ENCODE measurements at places on chromosomes 2 and 18.

GRCh38 chr2:168997794-168998193 is 33.3 kb downstream of the ABCB11 start:
- DNase-seq, result no peak

GRCh38 chr18:57705832-57706595 is 84.4 kb upstream of the NARS1 start:
- DNase-seq, result no peak

- DNase-seq, result no peak
Measured at GRCh38 chr2:240628507-240628807, 3.2 kb downstream of the GPR35 start.

DNA sequence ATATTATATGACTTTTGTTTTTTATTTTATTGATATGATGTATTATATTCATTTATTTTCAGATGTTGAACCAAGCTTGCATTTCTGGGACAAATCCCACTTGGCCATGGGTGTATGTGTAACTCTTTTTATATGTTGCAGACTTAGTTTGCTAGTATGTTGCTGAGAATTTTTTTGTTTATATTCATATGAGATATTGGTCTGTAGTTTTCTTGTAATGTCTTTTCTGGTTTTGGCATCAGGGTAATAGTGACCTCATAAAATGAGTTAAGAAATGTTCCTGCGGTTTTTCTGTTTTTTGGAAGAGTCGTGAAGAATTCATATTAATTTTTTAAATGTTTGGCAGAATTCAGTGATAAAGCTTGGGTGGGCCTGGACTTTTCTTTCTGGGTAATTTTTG is 88.7 kb downstream of the ASB1 start:
- no peak for DNase-seq

GRCh38 chr2:28643911-28644334 is 107.7 kb upstream of the PPP1CB start:
- DNase-seq, result no peak

DNA sequence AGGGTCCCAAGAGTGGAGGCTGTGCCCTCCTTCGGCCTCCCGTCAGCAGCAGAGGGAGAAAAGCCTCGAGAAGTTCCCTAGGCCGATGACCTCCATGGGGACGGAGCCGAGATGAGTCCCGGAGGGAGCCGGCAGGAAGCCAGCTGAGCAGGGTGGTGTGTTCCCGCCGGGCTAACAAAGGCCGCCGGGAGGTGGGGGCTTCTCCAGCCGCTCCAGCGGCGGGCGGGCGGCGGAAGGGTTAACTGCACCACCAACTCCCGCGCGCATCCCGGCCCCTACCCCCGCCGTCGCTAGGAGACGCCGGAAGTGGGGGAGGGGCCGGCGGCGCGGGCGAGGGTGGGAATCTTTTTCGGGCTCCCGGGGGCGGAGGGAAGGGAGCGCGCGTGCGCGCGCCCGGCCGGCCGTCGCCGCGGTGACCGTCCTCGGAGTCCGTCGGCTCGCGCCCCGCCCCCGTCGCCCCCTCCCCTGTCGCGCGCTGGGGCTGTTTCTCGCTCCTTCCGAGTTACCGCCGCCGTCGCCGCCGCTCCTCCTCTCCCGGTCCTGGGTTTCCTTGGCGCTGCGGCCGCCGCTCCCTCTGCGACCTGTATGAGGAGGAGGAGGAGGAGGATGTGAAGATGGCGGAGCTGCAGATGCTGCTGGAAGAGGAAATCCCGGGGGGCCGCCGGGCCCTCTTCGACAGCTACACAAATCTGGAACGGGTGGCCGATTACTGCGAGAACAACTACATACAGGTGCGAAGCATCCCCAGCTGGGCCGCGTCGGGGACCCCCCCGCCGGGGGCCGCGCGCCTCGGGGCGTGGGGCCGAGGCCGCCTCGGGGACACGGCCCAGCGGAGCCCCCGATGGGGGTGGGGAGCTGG is at the start of gene ABI2:
Gene ABI2 (plus strand): TSS at position 494 of the 859 bp plus-strand sequence. CDS start 121 bp downstream, at position 615.
- DNase-seq, result peak; percentile 49

DNA sequence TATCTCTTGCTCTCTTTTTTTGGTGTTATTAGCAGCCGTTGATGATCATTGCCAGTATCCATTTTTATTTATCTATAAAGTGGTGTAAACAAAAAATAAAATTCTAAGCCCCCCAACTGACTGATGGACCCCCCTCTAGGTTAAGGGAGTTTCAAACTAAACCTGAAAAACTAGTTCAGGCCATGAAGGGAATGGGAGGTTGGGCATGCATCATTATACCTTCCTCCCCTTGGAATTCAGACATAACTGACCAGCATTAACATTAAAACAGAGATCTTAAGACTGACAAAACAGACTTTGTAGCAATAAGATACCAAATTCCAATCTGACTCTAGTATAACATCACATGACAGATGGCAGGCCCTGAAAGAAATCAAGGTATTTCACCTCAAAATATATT is 20.2 kb downstream of the RALBP1 start:
- DNase-seq, result no peak

- no peak for DNase-seq
Measured at GRCh38 chr2:175439416-175439815, 257.9 kb upstream of the ATP5MC3 start.

- DNase-seq, result no peak
Measured at GRCh38 chr2:65940856-65941255, 494.1 kb upstream of the MEIS1 start.

DNA sequence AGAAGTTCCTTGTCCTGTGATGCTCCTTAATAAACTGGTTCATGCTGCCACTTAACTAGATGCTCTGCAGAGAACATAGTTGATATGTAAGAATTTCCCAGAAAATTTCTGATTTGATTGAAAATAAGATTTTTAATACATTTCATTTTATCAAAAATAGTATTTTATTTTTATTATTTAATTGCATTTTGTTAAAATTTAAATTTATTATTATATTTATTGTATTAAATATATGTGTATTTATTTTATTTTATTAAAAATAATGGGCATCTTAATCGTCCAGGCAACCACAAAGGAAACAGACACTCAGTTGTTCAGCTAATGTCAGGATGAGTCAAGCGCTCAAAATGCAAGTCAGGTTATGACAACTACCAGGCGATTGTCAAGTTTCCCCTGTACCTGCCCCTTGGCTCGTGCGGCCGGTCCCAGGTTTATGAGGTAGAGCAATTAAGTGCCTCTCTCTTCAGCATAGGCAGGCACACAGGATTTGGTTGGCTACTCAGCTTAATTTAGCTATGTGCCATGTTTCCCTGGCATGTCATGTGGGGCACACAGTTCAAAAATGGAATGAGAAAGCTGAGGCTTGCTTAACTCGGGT is 361.2 kb downstream of the RND3 start:
- DNase-seq, result no peak

- DNase-seq, result no peak
Measured at GRCh38 chr18:32048507-32049091, 30.0 kb downstream of the RNF125 start.

- no peak for DNase-seq
Measured at GRCh38 chr2:149418065-149418464, 87.7 kb downstream of the LYPD6 start.

DNA sequence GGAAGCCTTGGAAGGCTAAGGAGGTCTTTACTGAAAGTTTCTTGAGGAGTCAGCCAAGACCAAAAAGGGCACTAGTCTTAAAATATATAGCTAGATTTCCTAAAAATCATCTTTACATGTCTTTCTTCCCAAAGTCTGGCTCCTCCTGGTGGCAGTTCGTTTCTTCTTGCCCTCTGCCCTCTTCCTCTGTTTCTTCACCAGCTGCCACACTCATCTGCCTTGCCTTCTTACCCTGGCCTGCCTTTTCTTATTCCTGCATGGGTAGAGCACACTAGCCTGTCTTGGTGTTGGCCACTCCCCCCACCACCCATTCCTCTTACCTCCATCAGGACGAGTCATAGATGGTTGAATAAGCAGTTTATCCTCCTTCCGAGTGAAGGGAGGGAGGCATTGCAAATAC is 129.8 kb downstream of the RAPGEF4 start:
- no peak for DNase-seq

DNA sequence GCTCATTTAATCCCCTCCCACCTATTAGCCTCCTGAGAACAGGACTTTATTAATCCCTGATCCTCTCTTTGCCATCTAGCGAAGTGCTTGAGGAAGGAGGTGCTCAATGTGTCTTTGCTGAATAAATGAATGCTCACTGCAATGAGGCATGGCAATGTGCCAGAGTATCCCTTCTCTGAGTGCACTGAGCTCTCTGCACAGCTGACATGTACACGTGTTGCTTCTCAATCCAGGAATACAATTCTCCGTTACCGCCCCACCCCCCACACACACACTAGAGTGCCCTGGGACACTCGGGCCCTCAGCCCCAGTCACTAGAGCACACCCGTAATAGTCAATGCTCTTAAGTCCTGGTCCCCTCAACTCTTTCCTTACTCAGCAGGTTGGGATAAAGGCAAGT is 41.4 kb downstream of the FAM178B start:
- no peak for DNase-seq

DNA sequence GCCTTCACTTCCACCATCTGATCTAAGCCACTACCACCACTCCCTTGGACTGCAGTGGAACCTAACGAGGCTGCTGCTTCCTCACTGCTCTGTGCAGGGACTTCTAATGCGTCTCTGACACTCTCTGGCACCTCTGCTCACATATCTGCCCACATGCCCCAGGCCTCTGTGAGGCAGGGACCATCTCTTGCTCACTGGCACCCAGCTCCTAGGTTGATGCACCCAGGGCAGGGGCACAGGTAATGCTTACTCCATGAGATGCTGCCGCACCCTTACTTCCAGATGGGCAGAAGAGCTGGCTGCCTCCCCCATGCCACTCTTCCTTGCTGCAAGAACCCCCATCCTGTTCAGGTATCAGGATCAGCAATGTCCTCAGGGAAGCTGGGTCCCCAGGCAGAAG is 294.0 kb upstream of the HS6ST1 start:
- DNase-seq, result no peak

DNA sequence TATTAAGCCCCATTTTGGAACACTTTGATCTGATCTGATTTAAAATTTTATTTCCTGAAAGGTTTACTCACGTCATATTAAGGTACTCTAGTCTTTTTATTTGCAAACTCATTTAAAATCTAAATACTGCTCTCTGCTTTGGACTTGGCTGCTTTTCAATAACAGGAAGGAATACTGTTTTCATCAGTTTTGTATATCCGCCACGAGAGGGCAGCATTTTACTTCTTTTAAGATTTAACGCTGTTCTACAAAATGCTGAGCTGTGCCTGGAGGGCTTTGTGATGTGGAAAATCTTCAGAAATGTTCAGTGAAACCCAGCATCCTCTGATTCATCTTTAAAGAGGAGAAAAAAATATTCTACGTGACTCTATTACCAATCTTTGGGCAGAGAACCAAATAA is 37.5 kb upstream of the SLC38A11 start:
- no peak for DNase-seq

GRCh38 chr2:233352141-233352842 is 2.0 kb upstream of the DGKD start:
- DNase-seq, result no peak

- DNase-seq, result no peak
Measured at GRCh38 chr2:36565712-36566111, 32.3 kb downstream of the FEZ2 start.

- DNase-seq, result no peak
Measured at GRCh38 chr2:219272356-219272755, 6.8 kb upstream of the DNAJB2 start.

DNA sequence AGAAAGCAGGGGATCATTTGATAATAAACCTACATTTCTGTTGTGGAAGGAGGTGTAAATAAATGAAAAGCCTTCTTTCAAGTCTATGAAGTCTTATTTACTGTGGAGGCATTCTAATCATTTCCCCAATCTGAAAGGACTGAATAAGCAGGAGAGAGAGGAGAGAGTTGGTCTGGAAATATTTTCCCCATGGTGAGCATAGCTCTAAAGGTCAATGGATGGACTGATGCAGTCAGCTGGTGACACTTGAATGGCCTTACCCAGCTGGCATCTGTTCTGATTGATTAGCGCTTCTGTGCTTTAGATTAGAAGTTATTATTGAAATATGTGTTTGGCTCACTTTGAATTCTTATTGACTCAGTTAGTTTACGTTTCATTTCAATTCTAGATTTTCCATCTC is 122.7 kb downstream of the PARD3B start:
- DNase-seq, result no peak

GRCh38 chr2:36348721-36349120 is 6.9 kb upstream of the CRIM1 start:
- DNase-seq, result no peak

DNA sequence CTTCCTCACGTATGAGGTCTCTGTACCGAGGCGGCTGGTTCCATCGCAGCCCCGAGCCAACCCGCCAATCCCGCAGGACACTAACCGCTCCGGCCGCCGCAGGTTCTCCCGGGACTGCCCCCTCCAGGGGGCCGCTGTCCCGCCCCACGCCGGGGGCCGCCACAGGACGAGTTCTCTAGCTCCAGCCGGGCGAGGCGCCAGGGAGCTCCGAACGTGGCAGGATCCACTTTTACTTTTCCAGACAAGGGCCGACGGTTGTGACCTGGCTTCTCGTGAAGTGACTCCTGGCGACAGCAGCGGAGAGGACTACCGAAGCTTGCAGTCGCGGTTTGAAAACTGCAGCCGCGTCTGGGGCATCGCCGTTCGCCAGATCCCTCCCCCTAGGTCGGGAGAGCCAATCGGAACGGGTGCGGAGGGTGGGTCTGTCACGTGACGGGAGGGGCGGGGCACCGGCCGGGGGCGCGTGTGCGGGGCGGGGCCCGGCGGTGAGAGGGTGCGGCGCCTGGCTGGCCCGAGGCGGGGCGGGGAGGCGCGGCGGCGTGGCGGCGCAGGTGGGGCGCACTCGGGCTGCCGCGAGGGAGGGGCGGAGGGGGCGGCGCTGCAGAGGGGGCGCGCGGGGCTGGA is at the start of gene STK17B:
Gene STK17B (minus strand): TSS at position 331 of the 624 bp plus-strand sequence. CDS start 8,195 bp downstream, outside the sequence.
- peak; percentile 94 for DNase-seq

DNA sequence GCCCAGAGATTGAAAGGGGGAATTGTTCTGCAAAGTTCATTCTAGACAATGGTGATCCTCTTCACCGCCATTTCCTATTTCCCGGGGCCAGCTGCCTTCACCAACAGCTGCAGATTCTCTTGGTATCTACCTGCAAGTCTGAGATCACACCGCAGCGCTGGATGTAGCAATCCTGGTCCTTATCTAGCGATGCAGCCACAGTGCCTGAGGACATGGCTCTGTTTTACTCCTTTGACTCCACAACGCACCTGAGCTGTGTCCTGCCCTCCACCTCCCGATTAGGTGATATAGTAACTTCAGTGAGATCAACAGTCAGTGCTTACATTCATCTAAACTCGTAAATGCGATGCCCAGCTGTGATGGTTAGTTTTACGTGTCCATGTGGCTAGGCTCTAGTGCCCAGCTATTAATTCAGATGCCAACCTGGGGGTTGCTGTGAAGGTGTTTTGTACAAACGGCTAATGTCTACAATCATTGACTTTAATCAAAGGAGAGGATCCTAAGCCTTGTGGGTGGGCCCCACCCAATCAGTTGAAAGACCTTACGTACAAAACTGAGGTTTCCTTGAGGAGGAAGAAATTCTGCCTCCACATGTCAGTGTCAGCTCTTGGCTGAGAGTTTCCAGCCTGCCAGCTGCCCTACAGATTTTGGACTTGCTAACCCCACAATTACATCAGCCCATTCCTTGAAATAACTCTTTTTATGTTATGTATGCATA is 189.8 kb downstream of the SH3BP4 start:
- no peak for DNase-seq

DNA sequence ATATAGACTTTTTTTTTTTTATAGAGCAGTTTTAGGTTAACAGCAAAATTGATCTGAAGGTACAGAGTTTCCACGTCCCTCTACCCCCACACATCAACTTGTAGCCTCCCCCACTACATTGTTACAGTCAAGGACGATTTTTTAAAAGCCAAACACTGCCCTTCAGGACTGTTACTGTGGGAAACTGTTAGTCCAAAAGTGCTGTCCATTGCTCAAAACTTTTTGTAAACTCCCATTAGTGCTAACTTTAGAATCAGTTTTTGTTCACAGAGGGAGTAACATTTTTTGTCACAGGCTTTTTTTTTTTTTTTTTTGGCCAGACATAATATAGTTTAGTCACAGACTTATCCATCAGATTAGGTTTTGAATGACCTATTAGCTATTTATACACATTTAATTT is 24.1 kb downstream of the ELP2 start:
- DNase-seq, result no peak
